Activated CD4-positive, alpha-beta T cell treated with anti-CD3 and anti-CD28 coated beads, Interleukin-10, Interleukin-2, amounts not matched to agents 100 ng/mL and 50 ng/mL, durations not matched to agents 16 hours and 8 hours (primary cell): ENCODE measurements at places on chromosomes 2 and 18.

GRCh38 chr2:29117636-29118303 lies 2.6 kb downstream of the CLIP4 start:
- DNase-seq, result no peak

DNA sequence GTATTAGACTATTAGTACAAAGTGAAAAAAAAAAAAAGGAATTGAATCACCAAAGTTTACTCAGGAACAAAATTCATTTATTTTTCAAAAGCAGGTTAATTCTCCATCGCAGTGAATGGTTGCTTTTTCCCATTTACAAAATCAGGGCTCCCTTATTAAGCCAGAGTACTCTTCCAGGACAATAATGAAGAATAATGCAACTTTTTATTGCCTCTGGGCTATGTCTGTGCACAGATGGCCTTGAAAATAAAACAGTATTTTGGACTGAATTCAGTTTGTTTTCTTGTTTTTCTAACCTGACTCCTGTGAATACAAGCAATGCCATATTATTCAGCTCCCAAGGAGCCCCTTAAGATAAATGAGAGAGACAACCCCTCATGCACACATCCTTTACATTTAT lies 246.8 kb downstream of the KCNS3 start:
- no peak for DNase-seq

GRCh38 chr18:2410688-2411087 lies 160.6 kb downstream of the METTL4 start:
- no peak for DNase-seq

DNA sequence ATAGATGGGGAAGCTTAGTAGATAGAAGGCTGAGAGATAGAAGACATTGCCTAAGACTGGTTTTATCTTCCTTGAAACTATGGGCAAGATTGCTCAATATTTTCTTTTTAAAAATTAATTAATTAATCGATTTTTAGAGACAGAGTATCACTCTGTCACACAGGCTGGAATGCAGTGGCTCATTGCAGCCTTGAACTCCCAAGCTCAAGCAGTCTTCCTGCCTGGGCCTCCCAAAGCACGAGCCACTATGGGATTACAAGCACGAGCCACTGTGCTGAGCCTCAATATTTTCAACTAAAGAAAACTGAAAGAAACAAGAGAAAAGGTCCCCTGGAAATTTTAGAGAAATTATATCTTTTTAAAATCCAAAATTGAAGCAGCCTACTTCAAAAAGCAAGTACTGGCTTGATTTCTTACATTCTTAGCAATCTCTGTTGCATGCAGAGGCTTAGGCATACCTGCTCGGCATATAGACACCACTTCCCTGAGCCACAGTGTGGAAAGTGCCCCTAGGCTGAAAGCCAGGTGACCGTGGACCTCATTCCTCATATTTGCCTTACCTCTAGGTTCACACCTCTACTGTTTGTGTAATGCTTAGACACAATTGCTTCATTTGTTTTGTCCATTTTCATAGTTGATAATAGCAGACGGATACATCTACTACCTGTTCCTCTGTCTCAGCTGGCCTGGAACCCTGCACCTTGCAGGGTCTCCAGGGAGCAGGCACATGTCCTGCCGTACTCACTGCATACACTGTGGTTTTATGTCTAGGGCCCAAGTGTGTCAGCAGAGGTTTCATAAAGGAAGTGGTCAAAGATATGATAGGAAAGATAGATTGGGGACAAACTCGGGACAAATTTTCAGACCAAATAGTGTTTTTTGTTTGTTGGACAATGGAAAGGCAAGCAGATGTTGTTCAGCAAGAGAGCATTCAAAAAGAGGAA lies 166.5 kb upstream of the ALPP start:
- DNase-seq, result peak; percentile 10

DNA sequence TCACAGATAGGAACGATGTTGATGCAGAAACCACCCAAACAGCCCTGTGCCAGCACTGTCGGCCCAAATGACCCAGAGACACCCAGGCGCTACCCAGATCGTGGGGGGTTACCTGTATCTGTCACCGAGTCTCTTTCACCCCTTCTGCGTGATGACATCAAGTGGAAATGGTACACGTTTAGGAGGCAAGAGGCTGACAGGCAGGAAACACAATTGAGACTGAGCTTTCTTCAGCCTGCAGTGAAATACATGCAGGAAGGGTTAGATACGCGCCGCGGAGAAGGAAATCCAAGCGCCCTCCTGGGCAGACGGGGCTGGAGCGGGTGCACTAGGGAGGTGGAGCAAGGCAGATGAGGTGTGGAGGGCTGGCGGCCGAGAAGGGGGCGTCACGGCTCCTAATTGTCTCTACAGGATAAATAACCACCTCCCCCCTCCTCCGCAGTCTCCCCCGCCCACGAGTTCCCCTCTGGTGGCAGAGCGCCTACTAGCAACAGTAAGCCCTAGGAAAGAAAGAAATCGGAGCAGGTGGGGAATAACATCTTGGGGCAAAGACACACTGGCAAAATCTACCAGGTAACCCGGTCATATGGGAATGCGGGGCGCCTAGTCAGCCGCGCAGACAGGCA lies at the start of gene RNF152:
Gene RNF152 (minus strand): TSS at position 325 of the 626 bp plus-strand sequence. CDS start 76,544 bp downstream, outside the sequence.
- DNase-seq, result no peak

DNA sequence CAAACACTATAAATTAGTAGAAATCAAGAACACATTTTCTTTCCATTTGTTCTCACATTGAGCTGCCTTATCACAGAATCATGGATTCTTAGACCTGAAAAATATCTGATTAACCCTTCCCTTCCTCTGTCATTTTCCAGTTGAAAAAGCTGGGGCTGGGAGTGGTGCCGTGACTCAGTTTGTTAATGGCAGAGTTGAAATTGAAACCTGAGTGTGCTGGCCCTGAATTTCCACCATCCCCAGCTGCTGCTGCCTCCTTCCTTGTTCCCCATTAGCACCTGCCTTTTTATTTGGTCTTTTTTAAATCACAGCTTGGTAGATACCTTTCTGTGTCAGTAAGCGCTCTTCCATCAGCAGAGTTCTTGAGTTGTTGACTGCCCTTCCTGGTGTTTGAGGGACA lies 10.6 kb downstream of the FARP2 start:
- no peak for DNase-seq

DNA sequence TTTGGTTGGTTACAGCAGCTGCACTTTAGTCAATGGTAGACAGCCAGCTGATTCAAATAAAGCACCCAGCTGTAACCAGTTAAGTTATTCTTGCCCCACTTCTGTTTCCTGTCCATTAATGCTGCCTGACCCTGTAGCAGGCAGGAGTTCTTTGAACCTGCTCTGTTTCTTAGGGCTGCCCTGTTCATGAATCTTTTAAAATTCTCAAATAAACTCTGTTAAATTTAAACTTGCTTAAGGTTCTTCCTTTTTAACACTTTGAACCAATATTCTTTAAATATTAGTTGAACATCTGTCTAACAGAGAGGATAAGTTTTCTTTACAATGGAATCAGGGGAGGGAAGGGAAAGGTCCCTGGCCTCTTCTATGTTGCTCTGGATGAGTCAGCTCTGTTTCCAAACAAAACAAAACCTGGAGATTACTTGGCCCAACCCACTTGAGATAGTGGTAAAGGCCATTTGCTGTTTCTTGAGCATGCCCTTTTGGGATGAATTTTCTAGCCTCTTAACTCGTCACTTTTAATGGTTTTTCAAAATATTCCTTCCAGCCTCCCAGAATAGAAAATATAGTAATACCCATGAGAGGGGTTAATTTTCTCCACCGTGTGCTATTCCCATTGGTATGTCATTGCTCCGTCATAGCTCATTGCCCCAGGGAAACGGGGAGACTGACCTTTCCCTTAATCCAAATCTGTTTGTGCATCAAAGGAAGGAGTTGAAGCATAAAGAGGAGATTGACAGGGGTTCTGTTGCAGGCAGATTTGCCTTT lies 112.1 kb upstream of the FHL2 start:
- no peak for DNase-seq

DNA sequence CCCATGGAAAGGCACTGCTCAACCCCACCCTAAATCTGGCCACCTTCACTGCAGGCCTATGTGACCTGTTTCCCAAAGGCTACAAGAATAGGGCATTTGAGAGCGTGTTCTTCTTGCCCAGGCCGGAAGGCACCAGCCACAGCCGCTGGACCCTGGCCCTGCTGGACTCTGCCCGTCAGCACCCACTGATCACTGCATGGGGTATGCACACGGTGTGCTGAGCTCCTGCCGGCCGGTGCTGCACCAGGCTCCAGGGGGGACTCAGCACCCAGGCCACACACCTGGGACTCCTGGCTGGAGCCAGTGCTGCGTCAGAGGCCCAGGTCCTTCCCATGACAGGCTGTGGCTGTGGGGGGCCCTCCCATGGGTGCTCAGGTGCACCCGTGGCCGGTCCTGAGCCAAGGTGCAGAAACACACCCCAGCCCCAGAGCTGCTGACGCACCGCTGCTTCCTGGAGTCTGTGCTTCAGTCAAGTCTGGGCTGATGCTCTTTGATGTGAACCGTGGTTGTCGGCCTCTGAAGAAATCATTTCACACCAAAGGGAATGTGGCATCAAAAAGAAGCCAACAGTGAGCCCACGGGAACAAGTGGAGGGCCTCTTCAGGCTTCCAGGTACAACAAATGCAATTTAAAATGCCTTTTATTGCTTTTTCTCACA lies 6.5 kb downstream of the KCNG2 start:
- no peak for DNase-seq

- peak; percentile 39 for DNase-seq
Observed at GRCh38 chr2:136376798-136377211, 258.9 kb upstream of the CXCR4 start.

- DNase-seq, result no peak
Observed at GRCh38 chr18:8264116-8264515, 345.1 kb upstream of the RAB12 start.

GRCh38 chr2:128771401-128771800 lies 452.7 kb upstream of the HS6ST1 start:
- DNase-seq, result no peak

DNA sequence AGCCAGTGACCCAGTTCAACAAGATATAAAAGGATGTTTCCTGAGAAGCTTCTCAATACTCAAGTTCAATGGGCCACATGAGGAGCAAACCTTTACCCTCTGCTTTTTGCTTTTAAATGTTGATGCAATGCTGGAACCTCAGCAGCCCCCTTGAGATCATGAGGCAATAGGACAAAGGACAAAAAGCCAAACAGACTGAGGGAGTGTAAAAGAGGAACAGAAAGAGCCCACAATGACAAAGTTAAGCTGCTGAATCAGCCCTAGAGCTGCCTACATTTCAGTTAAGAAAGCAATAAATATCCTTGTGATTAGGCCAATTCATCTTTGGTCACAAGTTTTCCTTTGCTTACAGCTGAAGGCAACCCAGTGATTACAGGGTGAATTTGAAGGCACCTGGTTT lies 76.9 kb downstream of the MRO start:
- no peak for DNase-seq
